Stromal cell of bone marrow (primary cell): ENCODE measurements at places on chromosomes 11 and 22.

DNA sequence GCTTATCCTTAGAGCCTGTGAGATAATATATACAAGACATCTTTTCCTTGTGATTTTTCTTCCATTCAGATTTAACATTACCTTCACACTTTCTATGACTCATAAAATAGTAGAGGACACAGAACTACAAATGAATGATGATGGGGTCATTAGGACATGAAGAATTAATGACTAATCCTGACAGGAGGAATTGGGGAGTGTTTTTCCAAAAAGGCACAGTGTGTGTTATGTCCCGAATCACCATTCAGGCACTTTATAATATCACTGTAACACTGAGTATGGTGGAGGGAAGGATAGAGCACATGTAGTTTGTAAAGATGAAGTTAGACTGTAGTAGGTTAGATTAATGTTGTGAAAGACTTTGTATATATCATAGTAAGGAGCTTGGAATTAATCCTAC lies 391.3 kb downstream of the JRKL start:
- no peak for DNase-seq

DNA sequence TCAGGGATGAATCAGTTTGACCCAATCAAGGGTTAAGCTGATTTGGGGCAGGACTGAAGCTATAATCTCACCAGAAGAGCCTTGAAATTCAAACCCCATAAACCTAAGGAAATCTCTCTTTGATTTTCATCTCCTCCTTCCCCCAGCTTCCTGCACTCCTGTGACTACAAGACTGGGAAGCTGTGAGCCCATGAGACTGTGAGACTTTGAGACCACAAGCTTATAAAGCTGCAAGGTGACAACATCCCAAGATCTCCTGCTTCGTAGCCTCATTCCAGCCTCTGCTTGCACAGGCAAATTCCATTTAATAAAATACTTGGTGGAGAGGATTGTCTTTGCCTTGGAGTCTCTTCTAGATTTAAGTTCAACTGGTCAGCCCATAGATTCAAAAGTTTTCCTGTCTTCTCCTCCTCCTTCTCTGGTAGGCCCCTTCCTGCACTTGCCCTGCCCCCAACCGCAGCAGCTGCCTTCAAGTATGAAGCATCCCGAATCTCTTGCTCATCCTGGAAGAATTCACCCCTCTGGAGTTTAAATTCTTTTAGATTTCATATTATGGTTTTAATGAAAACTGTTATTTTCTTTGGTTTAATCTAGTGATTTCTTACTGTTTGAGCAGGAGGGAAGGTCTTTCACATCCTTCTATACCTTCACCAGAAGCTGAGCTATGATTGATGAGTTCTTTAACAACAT lies 42.1 kb downstream of the PAMR1 start:
- no peak for DNase-seq

GRCh38 chr22:29316141-29316828 lies 788 bp upstream of the RASL10A start:
- DNase-seq, result no peak

DNA sequence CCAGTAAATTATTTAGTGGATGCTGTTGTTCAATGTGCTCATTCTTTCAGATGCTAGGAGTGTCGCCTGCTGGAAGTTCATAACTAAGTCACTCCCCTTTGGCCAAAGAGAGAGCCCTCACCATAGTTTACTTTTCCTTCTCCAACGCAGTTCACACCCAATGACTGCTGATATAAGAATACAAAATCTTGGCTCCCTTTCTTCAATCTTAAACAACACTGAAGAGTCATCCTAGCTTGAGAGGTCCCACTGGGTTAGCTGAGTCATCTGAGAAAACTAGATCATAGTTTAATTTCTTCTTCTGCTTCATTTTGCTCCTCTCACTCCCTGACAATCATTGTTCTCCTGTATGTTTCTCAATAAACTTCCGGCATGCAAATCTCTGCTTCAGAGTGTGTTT lies 5.4 kb upstream of the OR52L1 start:
- peak; percentile 30 for DNase-seq

- no peak for DNase-seq
Observed at GRCh38 chr11:65499713-65500386, 1.0 kb downstream of the MALAT1 start.

- DNase-seq, result no peak
Observed at GRCh38 chr11:103812680-103813079, 223.8 kb upstream of the DDI1 start.

DNA sequence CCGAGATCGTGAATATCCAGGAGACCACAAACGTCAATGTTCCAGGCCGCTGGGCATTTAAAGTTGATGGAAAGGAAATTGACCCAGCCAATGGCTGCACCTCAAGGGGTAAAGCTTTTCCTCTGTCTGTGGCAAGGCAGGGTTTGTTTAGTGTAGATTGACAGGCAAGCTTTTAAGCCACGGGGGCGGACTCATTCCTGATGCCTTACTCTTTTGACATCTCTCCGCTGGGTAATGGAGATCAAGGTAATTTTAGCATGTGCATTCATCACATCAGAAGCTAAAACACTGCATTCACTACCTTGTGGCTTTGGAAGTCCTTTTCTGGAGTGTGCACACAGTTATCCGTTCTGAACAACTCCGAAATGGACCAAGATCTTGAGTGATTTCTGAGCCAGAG lies 12.6 kb downstream of the TECTA start:
- DNase-seq, result no peak

DNA sequence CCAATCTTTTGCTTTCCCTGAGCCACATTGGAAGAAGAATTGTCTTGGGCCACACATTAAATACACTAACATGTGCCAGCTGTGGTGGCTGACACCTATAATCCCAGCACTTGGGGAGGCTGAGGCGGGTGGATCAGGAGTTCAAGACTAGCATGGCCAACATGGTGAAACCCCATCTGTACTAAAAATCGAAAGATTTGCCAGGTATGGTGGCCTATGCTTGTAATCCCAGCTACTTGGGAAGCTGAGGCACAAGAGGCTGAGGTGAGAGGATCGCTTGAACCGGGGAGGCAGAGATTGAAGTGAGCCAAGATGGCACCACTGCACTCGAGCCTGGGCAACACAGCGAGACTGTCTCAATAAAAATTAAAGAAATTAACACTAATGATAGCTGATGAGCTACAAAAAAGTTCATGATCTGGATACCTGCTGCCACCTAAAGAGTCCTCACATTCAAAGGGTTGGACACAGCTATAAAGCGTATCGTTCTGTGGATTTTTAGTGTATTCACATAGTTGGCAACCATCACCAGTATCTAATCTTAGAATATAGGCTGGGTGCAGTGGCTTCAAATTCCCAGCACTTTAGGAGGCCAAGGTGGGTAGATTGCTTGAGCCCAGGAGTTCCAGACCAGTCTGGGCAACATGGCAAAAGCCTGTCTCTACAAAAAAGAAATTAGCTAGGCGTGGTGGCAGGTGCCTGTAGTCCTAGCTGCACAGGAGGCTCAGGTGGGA lies 3.4 kb upstream of the LDHC start:
- no peak for DNase-seq

DNA sequence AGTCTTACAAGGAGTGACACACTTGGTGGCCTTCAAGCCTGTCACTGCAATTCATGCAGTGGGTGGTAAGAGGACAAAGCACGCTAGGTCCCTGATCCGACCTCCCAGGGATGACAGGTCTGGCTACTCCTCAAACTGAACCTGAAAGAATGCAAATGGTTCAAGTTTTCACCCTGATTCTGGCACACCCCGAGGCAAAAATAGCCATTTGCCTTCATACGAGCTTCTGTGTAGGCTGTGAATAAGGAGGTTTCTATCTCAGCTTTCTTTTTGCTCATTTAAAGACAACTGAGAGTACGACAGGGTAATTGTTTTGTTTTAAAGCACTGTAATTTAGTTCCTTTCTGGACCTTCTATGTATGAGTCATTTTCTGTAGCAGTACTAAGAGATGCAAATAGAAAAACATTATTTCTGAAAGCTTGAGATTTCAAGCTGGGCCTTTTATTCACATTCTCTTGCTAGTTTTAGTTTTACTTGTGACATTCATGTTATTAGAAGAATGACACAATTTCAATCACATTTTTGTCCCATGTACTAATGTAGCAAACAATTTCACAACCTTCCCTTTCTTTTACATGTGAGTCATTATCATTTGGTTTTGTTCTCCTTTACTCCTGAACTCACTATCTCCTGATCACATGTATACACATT lies 56.6 kb upstream of the FDX1 start:
- DNase-seq, result no peak
